ENCODE measurements at places on chromosomes 5 and 9. TPM values are rescaled to one million over a fixed set of nuclear protein-coding genes. Genes with fewer than 3 reads are reported as not detected.

DNA sequence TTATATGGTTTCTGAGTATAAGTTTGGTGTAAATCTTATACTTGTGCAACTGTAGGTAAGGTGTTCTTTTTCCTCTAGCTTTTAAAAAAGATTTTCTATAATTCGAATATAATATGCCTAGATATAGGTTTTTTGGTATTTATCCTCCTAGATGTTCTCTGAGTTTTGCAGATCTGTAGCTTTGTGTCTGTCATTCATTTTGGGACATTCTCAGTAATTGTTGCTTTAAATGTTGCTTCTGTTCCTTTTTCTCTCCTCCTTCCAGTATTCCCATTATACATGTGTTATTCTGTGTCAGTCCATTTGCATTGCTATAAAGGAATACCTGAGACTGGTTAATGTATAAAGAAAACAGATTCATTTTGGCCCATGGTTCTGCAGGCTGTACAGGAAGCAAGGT lies 33.7 kb downstream of the LURAP1L start:
- DNase-seq = no peak

GRCh38 chr5:75053054-75053303 lies 621 bp upstream of the GCNT4 start:
- no peak for DNase-seq

DNA sequence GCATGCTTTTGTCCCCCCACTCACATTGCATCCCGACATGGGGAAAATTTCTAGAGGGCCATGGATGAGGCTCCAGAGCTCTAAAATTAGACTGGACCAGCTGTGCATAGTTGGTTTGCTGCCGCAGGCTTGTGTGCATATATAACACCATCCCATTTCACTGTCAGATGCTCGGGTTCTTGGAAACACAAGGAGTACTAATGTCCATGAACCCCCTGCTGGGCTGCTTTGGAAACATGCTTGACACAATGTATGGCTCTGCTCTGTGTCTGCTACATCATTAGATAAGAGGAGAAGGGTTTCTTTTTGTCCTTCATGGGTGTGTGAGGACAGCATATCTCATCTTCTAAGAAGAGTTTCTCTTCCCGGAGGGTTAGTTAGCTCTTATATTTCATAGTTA lies 292.1 kb upstream of the RORB start:
- DNase-seq = no peak

- DNase-seq = no peak
Measured at GRCh38 chr9:132356324-132356924, 1.6 kb upstream of the SETX start.

DNA sequence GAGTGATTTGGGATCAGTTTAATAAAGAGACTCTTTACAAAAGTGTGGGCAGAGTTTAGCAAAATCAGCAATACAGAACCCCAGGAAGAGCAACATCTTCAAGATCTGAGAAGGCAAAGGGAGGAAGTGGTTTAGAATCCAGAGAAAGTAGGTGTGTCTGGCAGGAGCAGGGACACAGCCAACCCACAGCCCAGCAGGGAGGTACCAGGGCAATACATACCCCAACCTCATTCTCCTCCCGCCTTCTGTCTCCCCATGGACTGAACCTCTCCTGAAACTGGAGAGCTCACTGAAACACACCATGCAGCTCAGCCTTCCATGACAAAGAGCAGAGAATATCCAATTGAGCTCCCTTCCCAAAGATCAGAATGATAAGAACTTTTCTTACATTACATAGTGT lies 283.4 kb downstream of the PRELID2 start:
- DNase-seq = no peak

GRCh38 chr9:132575005-132575609 lies 7.3 kb upstream of the BARHL1 start:
- peak; percentile 80 for DNase-seq

GDA gene
- 0.16 TPM for polyA plus RNA-seq

ABITRAM gene
- polyA plus RNA-seq = 37.9 TPM
